ENCODE measurements at places on chromosomes 13 and 19. TPM values are rescaled to one million over a fixed set of nuclear protein-coding genes. Genes with fewer than 3 reads are reported as not detected.

DNA sequence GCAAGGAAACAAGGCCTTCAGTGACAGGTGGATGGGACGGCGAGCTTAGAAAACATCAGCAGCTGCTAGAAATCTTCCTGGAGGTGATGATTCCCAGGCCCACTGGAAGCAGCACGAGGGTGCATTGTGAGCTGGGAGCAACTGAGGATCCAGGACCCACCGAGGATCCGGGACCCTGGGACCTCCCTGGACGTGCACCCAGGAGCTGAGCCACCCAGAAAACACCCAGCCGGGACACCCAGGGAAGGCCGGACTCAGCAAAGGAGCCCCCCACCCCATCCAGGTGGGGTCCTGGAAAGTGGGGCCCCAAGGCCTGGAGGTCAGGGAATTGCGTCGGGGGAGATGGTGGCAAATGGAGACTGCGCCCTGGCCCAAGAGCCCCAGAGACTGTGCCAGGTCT lies 22.3 kb upstream of the SPACA7 start:
- H3K27me3 ChIP-seq, result no peaks in the 10 kb centered on the region
- DNase-seq, result no peak
- H3K4me3 ChIP-seq, result no peak overlapping the region
- H3K4me1 ChIP-seq, result no peaks in the 10 kb centered on the region
- H3K36me3 ChIP-seq, result no peaks in the 10 kb centered on the region

GRCh38 chr13:50366488-50367174 lies 351.4 kb downstream of the KCNRG start:
- peak overlapping the region; percentile 7 for H3K4me3 ChIP-seq
- H3K4me1 ChIP-seq, result peaks cover 6% of the 10 kb centered on the region
- DNase-seq, result peak; percentile 39
- H3K36me3 ChIP-seq, result no peaks in the 10 kb centered on the region
- H3K27me3 ChIP-seq, result no peaks in the 10 kb centered on the region

GRCh38 chr13:76637641-76638141 lies 248.5 kb downstream of the KCTD12 start:
- no peak overlapping the region for H3K4me3 ChIP-seq
- H3K27me3 ChIP-seq, result no peaks in the 10 kb centered on the region
- H3K36me3 ChIP-seq, result no peaks in the 10 kb centered on the region
- H3K4me1 ChIP-seq, result no peaks in the 10 kb centered on the region

GRCh38 chr13:50521831-50522149 lies 321.7 kb downstream of the DLEU7 start:
- no peak overlapping the region for H3K4me3 ChIP-seq
- no peak overlapping the region for H3K27ac ChIP-seq
- no peaks in the 10 kb centered on the region for H3K27me3 ChIP-seq

DNA sequence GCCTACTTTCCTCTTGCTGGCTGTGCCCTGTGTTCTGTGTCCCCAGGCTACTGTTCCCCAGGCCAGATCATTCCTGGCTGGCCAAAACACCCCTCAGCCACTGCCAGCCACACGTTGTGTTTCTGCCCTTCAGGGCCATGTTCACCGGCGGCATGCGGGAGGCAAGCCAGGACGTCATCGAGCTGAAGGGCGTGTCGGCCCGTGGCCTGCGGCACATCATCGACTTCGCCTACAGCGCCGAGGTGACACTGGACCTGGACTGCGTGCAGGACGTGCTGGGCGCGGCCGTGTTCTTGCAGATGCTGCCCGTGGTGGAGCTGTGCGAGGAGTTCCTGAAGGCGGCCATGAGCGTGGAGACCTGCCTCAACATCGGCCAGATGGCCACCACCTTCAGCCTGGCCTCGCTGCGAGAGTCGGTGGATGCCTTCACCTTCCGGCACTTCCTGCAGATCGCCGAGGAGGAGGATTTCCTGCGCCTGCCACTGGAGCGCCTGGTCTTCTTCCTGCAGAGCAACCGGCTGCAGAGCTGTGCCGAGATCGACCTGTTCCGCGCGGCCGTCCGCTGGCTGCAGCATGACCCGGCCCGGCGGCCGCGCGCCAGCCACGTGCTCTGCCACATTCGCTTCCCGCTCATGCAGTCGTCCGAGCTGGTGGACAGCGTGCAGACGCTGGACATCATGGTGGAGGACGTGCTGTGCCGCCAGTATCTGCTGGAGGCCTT lies 15.8 kb upstream of the CRTC1 start:
- no peaks in the 10 kb centered on the region for H3K27me3 ChIP-seq
- H3K4me1 ChIP-seq, result peaks cover 7% of the 10 kb centered on the region
- peaks cover 51% of the 10 kb centered on the region for H3K36me3 ChIP-seq
- DNase-seq, result no peak
- no peak overlapping the region for H3K4me3 ChIP-seq

DNA sequence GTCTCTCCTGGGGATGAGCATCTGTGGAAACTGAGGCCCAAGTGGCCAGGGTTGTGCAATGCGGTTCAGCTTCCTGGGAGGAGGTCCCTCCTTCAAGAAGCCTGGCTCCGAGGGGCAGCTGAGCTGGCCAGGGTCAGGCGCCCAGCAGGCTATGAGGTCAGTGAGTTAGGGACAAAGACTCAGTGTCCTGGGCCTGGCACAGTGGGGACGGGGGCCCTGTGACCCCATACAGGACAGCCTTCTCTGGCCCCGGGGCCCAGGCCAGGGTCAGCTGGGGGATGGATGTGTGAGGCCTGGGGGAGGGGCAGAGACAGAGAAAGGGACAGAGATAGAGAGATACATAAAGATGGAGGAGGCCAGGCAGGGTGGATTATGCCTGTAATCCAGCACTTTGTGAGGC lies 3.0 kb upstream of the IL12RB1 start:
- DNase-seq, result no peak
- no peak overlapping the region for H3K4me3 ChIP-seq
- peaks cover 62% of the 10 kb centered on the region for H3K4me1 ChIP-seq
- no peaks in the 10 kb centered on the region for H3K36me3 ChIP-seq

RPL36 gene
- total RNA-seq, result 988 TPM

ZNF681 gene
- total RNA-seq, result 12.9 TPM

MYO1F gene
- total RNA-seq, result 26.7 TPM

TNFSF9 gene
- total RNA-seq, result not detected

SLC1A6 gene
- not detected for total RNA-seq

LRG1 gene
- total RNA-seq, result not detected

Data from naive thymus-derived CD4-positive, alpha-beta T cell (primary cell).